ENCODE measurements at places on chromosomes 12 and 14.
A peak's percentile ranks its signal among the peaks of the same experiment; 100 is the strongest.

DNA sequence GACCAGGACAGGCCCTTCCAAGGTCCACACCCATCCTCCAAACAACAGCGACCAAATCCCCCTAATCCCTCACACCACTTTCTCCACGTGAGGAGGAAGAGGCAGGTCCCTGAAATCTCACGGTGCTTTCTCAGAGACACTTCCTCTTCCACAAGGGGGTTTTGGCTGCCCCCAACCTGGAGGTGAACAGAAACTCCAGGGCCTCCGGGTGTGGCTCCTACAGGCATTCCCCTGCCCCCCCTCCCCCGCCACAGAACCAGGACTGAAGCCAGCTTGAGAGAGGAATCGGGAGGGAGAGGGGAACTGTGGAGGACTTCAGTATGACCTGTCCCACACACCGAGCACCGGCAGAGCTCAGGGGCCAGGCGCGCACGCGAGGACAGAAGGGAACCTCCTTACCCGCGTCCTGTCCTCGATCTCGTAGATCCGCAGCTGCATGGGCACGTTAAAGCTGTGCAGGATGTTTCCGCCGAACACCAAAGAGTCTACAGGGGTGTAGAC lies 60.2 kb downstream of the KDM2B start:
- DNase-seq, result no peak

DNA sequence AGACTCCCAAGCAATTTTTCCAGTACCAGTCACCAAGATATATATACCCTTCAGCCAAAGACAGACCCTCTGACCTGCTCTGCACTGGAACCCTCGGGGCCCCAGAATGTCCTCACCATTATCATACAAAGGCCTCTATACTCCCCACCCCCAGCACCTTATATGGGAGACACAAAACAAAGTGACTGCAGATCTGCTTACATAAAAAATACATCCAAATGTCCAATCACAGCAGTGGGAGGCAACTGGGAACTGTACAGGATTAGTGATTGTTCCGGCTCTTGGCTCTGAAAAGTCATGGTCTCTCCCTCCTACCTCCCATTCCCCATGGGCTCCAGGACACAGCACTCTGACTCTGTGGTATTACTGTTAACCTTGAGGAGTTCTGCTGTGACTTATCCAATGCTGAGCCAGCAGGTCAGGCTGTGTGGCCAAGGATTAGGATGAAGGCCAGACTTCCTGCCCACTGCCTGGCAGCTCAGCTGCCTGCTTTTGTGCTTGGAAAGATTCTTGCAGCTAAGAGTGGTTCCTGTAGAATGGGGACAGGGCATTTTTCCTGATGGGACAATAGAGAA lies 13.7 kb downstream of the OXA1L start:
- no peak for DNase-seq

- DNase-seq, result no peak
These were observed 497.9 kb downstream of the EGLN3 start for GRCh38 chr14:33452995-33453394.

DNA sequence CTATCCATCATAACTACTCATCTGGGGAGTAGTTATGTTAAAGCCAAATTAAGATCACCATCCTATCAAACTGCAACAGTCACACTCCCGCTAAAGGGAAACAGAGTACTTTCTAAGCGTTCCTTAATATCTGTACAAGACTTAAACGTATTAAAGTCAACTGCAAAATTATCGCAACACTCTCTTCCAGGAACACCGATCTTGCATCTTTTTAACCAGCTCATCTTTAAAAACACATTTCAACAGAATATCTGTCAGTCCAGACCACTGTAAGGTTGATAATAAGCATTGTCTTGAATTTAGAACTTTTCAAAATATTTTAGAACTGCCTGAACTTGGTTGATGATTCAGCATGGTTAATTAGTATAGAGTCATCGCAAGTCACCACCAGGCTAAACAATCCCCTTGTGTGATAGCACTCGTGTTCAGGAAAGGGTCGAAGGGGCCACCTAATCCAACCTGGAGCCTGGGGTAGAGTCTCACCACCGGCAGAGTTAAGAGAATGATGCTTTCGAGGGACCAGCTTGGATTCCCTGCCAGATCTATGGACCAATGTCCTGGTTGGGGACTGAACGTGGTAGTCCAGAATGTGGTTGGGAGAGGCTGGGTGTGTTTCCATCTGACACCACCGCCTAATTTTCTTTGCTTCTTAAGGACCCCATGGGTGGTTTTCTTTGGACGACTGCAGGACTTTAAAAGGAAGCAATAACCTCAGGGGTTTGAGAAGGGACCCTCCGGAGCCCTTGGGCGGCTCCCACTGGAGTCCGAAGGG lies 890 bp downstream of the SPTLC2 start:
- no peak for DNase-seq

GRCh38 chr12:5014269-5014668 lies 29.4 kb upstream of the KCNA5 start:
- DNase-seq, result no peak

DNA sequence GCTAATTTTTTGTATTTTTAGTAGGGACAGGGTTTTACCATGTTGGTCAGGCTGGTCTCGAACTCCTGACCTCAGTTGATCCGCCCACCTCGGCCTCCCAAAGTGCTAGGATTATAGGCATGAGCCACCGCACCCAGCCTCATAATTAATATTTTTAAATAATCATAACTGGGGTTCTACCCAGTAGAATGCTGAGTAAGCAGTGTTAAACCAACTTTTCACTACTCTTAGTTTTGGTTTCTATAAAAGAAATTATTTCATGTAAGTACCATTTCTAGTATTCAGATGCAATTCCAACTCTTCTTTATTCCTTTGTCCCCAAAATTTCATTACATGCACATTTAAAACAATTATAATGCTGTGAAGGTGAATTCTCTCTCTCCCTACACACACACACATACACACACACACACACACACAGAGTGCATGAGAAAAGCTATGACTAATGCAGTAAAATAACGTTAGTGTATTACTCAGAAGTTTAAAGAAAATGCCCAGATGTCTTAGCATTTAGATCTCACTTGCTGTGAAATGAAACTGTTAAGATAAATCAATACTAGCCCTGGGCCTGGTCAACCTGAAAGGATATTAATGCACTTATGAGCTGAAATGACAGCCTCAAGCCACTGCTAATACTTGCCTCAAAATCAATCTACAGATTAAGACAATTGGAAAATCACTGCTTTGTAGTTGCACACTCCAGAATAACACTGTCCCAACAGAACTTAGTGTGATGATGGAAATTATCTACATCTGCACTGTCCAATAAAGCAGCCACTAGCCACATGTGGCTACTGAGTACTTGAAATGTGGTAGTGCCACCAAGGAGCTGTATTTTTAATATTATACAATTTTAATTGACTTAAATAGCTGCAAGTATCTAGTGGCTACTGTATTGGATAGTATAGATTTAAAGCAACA lies 36.0 kb downstream of the PTPN21 start:
- DNase-seq, result no peak

DNA sequence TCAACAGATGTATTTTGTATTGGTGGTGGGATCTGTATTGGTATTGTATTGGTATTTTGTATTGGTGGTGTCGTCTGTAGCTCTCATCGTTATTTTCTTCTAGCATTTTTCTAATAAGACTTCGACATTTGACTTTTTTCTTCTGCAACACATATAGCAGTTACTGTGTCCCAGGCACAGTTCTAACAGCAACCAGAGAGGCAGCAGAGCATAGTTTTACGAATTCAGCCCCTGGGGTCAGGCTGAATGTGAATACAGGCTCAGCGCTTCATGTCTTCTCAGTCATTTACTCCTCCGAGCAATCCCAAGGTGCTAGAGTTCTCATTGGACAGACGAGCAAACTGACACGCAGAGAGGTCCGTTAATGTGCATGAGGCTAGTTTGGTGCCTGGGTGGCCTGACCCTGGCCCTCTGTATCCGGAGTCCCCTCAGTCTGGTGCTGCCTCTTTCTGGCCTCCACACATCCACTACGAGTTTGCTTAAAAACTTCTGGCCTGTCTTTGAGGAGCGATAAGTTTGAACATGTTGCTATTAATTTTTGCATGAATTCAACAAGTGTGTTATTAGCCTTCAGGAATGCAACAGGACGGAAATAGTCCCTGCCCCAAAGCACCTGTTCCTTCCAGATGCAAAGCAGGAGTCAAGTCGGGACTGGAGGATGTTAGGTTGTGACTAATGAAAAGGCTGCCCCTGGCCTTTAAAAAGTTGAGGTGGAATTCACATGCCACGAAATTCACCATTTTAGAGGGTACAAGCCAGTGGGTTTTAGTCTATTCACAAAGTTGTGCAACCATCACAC lies 87.0 kb downstream of the GLT1D1 start:
- DNase-seq, result no peak

GRCh38 chr12:104698871-104699270 lies 242.1 kb downstream of the CHST11 start:
- no peak for DNase-seq

- no peak for DNase-seq
These were observed 4.6 kb upstream of the ATN1 start for GRCh38 chr12:6923003-6923732.

GRCh38 chr12:48454667-48455066 lies 17.7 kb upstream of the ANP32D start:
- DNase-seq, result peak; percentile 7

- DNase-seq, result no peak
These were observed 5.8 kb upstream of the MRPL42 start for GRCh38 chr12:93461503-93461902.

DNA sequence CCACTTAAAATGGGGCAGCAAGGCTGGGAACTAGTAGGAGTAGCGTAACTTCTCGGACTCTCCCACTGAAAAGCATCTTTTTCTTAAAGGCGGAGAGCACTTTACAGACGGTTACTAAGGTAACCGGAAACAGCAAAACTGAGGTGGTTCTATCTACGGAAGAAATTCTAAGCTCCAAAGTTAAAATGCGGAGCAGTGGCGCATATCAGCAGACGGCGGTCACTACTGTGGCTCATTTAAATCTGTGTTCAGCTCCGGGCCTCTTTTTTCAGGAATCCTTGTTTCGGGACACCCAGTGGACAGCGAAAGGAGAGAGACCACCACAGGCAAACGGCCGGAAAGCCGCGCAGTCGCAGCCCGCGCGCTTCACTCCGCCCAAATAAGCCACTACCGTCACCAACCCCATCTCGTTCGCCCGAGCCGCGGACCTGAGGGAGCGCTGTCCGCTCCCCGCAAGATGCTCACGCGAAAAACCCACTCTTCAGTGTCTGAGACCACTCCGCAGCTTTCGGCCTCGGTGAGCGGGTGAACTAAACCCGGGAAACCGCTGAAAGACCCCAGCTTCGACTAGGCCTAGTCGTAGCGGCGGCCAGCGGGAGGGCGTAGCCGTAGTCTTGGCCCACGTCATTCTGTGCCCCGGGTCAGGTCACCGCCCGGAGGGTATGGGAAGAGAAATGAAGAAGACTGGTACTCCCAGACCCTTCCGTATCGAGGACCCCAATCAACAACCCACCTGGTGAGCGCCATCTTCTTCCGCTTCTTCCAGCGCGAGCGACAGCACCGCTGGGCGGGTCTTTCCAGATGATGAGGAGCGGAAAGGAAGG lies at the start of gene SNW1:
SNW1 (minus strand) TSS at position 776 of the 824 bp plus-strand sequence; CDS start at position 747, 29 bp downstream.
- no peak for DNase-seq

Measured in GM12864 (cell line).